ENCODE measurements at places on chromosomes 13 and 19.

DNA sequence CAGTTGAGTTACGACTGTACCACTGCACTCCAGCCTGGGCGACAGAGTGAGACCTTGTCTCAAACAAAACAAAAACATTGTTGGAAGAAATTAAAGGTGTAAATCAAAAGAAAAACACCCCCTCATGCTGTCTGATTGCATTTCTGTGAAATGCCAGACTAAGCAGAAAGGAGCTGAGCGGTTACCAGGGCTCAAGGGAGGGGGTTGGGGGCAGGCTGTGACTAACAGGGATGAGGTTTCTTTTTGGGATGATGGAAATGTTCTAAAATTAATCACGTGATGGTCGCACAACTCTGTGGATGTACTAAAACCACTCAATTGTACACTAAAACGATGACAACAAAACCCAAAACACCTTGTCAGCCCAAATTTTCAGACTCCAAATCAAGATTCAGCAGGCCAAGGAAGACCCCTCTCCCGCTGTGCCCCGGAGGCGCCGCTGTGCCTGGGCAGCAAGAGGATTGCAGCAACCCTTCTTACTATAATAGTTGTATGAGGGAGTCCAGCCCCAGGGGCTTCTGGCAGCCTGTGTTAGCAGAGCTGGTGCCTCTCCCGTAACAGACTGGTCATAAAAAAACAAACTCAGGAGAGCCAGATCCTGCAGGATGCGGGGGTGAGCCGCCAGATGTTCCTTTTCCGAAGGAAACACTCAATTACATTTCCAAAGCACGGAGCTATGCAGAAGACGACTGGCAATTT is 20.9 kb downstream of the CAPS start:
- DNase-seq, result no peak

GRCh38 chr19:33871605-33872004 is 74.9 kb downstream of the KCTD15 start:
- DNase-seq, result no peak

DNA sequence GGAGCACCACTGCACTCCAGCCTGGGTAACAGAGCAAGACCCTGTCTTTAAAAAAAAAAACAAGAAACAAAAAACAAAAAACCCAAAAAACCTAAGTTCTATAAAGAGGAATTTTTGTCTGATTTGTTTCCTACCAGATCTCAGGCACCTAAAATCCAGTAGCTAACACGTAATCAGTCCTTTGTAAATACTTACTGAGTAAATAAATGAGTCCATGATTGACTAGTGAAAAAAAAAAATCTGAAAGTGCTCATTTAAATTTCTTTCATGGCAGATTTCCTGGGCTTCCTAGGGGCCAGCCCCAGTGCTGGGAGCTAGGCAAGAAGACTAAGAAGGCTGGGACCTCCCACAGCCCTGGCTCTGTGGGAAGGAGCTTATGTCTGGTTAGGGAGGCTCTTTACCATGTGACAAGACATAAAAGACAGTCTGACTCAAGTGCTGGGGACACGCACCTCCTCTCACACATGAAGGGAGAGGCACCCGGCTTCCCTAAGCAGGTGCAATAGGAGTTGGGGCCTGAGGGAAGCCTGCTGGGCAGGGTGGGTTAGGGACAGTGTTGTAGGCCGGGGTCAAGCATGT is 22.5 kb downstream of the LIG1 start:
- DNase-seq, result no peak

DNA sequence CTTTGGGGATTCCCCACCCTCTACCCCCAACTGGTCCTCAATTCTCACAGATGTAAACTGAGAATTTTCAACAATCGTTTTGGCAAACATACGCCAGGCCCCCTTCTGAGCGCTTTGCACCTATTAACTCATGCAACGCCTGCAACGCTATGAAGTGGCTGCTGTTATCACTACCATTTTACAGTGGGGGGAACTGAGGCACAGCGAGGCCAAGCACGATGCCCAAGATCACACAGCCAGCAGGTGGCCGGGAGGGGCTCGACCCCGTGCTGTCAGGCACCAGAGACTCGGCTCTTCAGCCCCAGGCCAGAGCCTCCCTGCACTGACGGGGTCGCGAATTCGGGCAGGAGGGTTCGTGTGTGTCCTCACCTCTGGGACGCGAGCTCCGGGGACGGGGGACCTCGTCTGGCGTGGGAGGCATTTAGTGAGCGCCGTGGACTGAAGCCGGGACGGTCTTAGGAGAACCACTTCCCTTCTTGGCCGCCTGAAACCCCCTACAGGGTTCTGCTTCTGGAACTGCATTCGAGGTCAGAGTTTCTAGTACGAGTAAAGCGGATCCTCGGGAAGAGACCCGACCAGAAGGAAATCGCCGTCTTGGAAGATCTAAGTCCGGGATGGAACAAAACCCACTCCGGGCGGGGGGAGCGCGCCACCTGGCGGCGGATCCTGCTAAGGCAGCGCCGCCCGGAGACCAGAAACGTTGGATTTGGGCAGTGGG is 21.0 kb downstream of the ZNF114 start:
- DNase-seq, result peak; percentile 79

GRCh38 chr19:6730941-6731670 is 6.3 kb downstream of the GPR108 start:
- DNase-seq, result no peak

- no peak for DNase-seq
Measured at GRCh38 chr13:39918620-39919236, 263.3 kb downstream of the COG6 start.

DNA sequence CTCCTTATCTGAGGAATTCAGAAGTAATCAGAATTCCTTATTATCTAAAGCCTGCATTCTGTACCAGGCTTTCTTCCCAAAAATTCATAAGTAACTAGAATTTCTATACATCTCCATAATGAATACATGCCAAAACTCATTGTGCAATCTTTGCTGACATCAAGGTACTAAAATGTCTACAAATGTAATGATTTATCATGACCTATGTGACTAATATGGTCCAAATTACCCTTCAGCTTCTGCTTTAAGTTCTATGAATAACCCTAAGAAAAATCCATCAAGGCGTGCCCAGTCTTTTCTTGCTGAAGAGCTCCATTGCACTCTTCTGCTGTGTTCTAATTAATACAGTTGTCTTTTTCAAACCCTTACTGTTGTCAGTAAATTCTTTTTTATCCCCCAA is 58.5 kb upstream of the SLITRK1 start:
- no peak for DNase-seq

GRCh38 chr13:111947876-111948275 is 119.1 kb upstream of the SOX1 start:
- no peak for DNase-seq

DNA sequence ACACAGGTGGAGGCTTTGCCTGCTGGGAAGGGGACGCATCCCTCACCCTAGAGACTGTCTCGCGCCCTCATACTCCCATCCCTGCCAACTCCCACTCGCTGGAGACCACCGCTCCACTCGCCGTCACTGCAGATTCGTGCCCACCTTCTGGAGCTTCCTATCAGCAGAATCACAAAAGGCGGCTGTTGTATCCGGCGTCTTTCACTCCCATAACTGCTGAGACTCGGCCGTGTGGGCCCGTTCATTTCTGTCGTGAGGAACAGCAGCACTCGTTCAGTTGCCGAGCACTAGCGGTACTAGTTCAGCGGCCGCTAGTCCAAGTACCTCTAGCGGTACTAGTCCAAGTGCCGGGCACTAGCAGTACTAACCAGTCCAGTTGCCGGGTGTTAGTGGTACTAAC is 124.6 kb upstream of the MCF2L start:
- DNase-seq, result no peak

DNA sequence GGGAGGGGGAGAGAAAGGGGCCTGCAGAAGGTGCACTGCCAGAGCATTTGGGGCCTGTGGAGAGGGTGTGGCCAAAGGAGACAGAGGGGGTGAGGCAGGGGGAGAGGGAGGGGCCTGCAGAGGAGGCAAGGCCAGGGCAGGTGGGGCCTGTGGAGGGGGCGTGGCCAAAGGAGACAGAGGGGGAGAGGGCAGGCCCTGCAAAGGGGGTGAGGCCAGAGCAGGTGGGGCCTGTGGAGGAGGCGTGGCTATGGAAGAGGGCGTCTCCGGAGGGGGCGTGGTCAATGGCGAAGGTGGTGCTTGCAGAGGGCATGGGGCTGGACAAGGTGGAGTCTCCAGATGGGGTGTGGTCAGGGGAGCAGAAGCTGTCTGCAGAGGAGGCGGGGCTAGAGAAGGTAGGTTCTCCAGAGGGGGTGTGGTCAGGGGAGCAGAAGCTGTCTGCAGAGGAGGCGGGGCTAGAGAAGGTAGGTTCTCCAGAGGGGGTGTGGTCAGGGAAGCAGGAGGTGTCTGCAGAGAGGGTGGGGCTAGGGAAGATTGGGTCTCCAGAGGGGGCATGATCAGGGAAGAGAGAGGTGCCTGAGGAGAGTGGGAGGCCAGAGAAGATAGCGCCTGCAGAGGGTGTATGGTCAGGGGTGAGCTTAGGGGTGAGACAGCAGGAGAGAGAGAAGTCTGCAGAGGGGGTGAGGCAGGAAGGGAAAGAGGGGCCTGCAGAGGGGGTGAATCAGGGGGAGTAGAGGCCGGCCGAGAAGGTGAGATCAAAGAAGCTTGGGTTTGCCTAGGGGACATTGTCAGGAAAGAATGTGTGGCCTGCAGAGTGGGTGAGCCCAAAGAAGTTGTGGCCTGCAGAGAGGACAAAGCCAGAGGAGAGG is 3.4 kb downstream of the PRR36 start:
- DNase-seq, result no peak

GRCh38 chr19:18761531-18762110 is 29.5 kb downstream of the COMP start:
- no peak for DNase-seq

- no peak for DNase-seq
Measured at GRCh38 chr19:15419413-15420025, 731 bp upstream of the AKAP8L start.

- DNase-seq, result no peak
Measured at GRCh38 chr19:42140125-42140754, 8.0 kb upstream of the POU2F2 start.

- DNase-seq, result peak; percentile 84
Measured at GRCh38 chr19:913080-913748, at the start of gene R3HDM4. Gene R3HDM4, minus strand, starts transcription at chr19:913219. Its CDS starts 62 bp downstream, at chr19:913157.

DNA sequence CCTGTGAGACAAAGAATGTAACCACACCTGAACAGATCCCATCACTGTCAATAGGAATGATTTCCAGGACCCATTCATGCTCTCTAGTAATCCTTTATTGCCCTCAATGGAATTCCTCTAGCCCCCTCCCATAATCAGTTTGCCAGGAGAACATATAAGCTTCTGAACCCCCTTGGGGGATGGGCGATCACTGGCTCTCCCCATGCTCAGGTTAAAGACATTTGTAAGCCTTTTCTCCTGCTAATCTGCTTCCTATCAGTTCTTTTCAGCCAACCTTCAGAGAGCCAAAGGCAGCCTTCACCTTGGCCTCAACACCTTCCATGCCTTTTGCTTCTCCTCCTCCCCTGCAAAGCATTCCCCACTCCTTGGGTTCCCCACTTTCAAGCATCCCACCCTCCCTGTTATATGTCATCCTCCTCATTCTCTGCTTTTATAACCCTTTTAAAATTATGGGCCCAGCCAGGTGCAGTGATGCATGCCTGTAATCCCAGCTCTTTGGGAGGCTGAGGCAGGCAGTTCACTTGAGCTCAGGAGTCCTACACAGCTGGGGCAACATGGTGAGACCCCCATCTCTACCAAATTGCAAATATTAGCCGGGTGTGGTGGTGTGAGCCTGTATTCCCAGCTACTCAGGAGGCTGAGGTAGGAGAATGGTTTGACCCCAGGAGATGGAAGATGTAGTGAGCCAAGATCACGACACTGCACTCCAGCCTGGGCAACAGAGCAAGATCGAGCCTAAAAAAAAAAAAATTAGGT is 12.4 kb downstream of the DPRX start:
- no peak for DNase-seq

GRCh38 chr19:13842291-13843103 is 34.4 kb upstream of the NANOS3 start:
- DNase-seq, result peak; percentile 89

DNA sequence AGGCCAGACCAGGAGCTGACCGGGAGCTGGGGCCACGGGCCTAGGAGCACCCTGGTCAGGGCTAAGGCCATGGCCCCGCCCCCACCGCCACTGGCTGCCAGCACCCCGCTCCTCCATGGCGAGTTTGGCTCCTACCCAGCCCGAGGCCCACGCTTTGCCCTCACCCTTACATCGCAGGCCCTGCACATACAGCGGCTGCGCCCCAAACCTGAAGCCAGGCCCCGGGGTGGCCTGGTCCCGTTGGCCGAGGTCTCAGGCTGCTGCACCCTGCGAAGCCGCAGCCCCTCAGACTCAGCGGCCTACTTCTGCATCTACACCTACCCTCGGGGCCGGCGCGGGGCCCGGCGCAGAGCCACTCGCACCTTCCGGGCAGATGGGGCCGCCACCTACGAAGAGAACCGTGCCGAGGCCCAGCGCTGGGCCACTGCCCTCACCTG is 6.6 kb downstream of the SPHK2 start:
- no peak for DNase-seq

DNA sequence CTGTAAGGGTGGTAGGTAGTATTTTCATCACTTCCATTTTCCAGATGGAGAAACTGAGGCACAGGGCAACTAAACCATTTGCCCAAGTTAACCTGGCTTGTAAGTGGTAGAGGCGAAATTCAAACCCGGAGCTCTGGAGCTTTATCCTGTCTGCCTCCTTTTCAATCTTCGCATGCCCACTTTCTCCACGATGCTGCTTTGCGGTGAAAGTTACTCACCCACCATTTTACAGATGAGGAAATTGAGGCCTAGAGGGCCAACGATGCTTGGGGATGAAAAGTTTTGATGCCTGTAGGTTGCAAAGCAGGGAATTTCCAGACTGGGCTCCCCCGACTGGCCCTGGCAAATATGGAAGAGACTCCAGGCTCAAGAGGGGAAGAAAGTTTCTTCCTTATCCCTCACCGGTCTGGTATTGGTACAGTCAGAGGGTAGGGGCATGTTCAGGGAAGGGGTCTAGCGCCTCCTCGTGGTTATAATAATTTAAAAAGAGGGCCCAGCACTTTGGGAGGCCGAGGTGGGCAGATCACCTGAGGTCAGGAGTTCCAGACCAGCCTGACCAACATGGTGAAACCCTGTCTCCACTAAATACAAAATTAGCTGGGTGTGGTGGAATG is 1.9 kb upstream of the SH2D3A start:
- DNase-seq, result no peak

GRCh38 chr19:15874821-15875474 is 22.9 kb downstream of the CYP4F2 start:
- DNase-seq, result no peak

DNA sequence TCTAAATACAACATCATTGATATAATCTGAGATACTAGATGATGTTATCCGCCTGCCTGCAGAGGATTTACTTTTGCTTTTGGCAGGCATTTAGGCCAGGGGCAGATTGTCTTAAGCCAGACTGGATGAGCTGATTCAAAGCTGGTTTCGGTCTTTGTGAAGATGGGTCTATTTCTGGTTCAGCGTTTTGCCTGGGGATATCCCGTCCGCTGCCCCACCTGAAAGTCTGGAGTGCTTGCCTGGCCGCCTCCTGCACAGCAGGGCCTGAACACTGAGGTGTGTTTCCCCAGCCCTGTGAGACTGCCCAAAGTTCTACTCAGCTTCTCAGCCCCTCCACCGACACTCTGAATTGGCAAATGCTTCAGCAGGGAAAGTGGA is 149.7 kb downstream of the KATNAL1 start:
- DNase-seq, result no peak

DNA sequence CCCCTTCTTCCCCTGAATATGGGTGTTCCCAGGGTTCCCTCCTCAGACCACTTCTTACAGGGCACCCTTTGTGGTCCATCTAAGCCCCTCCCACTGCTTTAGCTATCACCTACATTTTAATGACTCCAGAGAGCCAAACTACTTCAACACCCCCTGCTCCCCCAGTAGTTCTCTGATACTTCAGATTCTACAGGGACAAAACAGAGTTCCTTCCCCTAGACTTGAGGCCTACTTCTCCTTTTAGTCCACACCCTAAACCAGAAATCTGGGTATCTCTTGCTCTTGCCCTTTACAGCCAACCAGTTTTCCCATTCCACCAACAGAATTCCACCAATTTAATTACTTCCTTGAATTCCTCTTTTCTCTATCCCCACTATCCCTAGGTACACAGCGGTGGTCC is 107.2 kb downstream of the KCNRG start:
- DNase-seq, result no peak

All from breast epithelium (tissue), 4 donors.